CD4-positive, alpha-beta T cell treated with Interleukin-6 at 100 ng/mL for 8 hours (primary cell): ENCODE measurements at places on chromosomes 13 and 19.

- DNase-seq = no peak
These were observed 10.7 kb downstream of the ANO8 start for GRCh38 chr19:17323964-17324332.

GRCh38 chr19:12871681-12872080 is 9.6 kb downstream of the DNASE2 start:
- no peak for DNase-seq

- no peak for DNase-seq
These were observed 113.8 kb downstream of the TBC1D4 start for GRCh38 chr13:75368167-75368566.

DNA sequence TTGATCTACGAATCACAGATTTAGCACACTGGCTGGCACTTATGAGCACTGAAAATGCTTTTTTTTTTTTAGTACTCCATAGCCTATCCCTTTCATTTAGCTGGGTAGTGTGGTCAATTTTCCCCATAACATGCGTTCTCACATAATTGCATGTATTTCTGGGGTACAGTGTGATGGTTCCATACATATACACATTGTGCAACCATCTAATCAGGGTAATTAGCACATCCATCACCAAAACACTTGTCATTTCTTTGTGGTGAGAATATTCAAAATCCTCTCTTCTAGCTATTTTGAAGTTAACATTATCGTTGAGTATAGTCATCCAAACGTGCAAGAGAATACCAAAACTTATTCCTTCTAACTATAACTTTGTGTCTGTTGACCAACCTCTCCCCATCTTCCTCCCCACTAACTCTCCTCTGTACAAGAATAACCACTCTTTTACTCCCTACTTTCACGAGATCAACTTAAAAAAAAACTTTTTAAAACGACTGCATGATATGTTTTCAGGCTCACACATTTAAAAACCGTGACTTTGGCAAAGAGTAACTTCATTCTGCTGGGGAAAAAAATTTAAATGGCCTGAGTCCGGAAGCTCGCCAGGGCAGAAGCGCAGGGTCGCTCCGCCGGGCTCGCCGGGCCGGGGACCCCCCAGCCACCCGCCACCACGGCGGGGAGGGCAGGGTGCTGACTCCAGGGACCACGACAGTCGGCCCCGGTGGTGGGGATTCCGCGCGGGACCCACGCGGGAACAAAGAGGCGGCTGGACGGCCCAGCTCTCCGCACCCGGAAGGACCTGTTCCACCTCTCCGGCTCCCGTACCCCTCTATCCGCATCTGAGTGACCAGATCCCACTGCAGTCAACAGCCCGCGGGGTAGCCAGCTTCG is 868 bp upstream of the UBAC2 start:
- DNase-seq = no peak

DNA sequence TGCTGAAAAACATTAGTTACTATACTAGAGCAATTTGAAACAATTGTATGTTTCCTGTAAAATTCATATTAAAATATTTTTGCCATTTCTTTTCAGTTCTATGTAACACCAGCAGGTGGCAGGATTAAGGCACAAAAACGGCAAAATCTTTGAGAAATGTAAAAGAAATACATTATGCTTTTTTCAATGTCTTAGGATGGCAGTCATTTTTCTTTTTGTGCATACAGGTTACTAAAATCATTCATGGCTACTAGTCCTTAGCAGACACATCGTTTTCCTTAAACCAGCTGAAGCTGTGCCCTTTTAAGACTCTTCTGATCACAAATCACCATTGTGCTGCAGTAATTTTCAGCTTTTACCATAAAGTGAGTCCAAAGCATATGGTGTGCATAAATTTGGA is 800.7 kb upstream of the SLITRK5 start:
- no peak for DNase-seq

DNA sequence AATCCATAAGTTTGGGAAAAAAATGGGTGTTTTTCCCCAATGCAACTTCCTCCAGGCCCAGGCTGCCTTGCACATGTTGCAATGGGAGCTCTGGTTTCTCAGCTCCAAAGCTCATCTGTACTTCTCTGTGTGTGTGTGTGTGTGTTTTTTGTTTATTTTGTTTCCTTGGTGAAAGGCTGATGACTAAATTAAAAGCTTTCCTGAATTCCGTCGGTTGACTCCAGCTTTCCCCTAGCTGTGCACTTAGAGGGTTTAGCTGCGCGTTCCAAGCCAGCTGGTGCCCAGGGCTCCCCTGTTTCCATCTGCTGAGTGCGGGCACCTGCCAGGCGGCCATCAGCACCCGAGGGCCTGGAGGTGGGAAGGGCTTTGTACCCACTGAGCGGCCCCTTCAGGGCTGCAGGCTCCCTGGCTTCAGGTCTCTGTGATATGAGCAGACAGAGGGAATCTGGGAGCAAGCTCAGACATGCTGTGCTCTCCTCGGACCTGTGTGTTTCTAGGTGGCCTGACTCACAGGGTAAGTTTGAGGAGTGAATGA is 129.1 kb upstream of the SOX1 start:
- DNase-seq = no peak

- no peak for DNase-seq
These were observed 11.4 kb downstream of the FCHO1 start for GRCh38 chr19:17762505-17763229.

DNA sequence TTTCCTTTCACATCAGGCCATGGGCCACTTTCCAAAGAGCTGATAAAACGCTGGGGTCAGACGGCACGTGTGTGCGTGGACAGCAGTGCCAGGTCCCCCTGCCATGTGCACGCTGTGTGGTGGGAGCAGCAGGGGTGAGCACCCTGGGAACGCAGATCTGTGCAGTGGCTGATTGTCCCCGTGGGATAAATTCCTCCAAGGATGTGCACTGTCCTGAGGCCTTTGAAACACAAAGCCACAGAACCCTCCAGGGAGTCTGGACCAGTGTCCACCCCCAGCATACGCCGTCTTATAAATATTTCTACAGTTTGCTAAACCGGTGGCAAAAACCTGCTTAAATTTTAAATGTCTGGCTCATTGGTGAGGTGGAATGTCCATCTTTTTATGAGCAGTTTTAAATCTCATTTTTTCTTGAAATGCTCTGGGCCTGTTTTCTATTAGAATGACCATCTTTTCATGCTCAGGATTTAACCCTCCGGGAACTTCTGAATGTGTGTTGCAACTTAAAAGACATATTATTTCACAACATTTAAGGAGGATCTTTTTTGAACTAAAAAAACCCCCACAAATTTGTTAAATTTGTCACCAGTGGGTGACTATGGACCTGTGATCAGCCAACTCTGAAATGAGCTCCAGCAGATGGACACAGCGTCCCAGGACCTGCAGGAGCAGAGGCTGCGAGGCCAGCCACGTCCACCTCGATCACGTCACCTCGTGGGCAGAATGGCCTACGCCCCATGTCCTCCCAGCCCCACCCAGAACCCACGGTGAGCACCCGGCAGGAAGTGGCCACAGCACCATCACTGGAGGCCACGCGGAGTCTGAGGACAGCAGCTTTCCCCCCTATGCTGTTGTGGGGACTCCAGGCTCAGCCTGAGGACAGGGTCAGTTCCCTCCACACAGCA is 68.6 kb downstream of the RASA3 start:
- DNase-seq = no peak
